ENCODE measurements at places on chromosomes 7 and 10. TPM values are rescaled to one million over a fixed set of nuclear protein-coding genes. Genes with fewer than 3 reads are reported as not detected.

GRCh38 chr7:30147785-30148184 lies 13.0 kb downstream of the MTURN start:
- DNase-seq = no peak

DNA sequence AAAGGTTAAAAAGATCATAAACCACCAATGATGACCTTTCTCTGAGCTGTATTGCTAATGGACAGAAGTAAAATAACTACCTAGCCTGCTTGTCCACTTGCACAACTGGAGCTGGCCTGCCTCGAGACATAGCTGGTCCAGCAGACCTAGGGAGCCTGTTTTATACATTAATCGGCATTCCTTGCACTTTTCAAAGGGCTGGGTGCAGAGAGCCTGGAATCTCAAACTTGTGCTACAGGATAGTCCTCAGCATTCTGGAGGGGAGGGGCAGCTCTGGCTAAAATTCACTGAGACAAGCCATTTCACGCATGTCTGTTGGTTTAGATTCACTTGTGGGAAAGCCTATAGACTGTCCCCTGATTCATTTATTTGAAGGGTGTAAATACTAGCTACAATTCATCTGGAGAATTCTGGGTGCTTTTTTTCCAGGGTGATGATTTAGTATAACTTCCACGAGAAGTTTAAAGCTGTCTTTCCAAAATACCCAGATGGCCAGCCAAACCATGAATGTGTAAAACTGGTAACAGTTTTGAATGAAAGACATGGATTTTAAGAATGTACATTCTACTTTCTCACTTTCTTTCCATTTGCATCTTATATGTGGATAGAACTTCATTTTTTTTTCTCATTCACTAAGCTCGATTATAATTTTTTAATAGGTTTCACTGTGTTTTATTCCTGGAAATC lies 389.4 kb downstream of the KCNMA1 start:
- DNase-seq = peak; percentile 6

DNA sequence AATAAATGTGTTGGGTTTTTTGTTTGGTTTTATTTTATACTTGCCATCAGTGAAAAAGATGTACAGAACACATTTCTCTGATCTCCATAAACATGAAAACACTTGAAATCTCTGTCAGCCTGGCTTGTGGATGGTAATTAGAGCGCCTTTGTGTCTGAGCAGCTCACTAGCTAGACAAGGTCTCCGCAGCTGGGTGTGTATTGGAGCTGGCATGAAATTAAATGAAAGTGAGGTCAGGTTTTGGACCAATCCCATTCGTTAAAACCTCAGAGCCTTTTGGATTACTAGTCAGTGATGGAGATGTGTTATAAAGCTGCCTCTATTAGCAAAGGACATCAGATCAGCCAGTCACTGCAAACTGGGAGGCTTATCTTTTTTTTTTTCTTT lies 2.7 kb downstream of the FRAT1 start:
- DNase-seq = no peak

GRCh38 chr7:84372712-84373111 lies 178.1 kb upstream of the SEMA3A start:
- no peak for DNase-seq

- DNase-seq = peak; percentile 93
Measured at GRCh38 chr7:5629941-5630340, 151.5 kb downstream of the RNF216 start.

- DNase-seq = no peak
Measured at GRCh38 chr7:74511345-74511744, 57.6 kb downstream of the GTF2IRD1 start.

- no peak for DNase-seq
Measured at GRCh38 chr7:9026121-9026520, 592.7 kb downstream of the NXPH1 start.

DNA sequence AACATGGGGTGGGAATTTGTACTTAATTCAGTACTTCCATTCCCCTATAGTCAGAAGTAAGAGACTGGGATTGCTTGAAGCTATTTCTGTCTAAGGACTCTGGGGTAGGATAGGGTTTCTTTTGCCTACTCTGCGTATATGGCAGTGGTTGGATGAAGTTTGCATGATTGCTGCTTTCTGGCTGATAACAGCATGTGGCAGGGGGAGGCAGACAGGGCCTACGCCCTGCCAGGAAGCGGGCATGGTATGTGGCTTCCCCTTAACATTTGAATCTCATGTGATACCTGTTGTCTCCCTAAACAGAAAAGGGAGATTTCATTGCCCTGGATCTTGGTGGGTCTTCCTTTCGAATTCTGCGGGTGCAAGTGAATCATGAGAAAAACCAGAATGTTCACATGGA lies 57.1 kb downstream of the TACR2 start:
- DNase-seq = peak; percentile 14

DNA sequence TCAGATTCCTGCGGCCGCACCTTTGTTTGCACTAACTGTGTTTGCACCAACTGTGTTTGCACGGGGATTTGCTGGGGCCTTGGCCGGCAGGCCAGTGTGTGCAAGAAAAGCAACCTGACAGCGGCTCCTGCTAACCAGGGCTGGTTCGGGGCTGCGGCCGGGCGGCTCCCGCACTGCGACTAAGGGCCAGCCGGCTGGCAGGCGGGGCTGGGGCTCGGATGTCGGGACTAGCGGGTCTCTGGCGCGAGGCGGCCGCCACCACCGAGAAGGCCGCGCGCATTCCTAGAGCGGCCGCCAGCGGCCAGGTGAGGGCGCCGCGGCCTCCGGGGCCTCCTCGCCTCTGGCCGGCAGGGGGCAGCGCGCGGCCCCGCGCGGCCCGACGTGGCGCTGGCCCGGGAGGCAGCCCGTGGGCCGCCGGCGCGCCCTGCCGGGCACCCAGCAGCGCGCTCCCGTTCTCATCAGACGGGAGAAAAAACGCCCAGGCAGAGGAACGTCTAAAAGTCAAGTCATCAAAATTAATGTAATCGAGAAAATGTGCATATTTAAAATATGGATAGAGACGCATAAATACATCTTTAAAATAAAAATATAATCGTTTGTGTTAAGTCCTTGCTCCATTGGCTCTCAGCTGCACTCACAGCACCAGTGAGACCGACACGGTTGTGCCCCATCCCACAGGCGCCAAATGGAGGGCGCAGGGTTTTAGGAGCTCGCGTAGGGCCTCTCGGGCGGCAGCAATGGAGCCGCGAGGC lies 38.5 kb downstream of the ZNF777 start:
- DNase-seq = peak; percentile 99

DNA sequence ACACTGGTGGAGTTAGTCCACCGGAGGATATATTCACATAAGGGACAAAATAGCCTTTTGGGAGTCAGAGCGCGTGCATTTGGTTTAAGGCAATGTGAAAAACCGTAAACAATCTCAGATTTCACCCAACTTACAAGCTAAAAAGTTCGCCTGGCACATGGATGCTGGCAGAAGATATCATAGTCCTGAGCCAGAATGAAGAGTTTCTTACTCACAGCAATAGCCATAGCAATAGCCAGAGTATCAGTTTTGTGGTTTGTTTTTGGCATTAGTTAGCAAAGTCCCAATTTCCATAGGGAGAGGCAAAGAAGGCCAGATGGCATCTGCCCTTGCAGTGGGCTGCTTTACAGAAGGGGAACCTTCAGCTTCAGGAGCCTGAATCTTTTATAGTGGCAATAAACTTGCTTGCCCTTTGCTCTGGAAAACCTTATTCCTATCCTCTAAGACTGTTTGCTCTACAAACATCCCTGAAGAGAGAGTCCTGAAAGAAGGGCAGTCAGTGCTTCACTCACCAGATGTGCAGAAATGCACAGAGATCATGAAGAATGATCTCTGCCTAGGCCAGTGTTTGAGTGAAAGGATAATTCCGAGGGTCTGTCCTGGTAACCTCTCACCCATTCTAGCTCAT lies 28.7 kb upstream of the RSBN1L start:
- peak; percentile 3 for DNase-seq

- DNase-seq = no peak
Measured at GRCh38 chr10:102246261-102246660, 929 bp downstream of the GBF1 start.

GRCh38 chr10:86336341-86336740 lies 30.3 kb downstream of the GRID1 start:
- DNase-seq = peak; percentile 44

DNA sequence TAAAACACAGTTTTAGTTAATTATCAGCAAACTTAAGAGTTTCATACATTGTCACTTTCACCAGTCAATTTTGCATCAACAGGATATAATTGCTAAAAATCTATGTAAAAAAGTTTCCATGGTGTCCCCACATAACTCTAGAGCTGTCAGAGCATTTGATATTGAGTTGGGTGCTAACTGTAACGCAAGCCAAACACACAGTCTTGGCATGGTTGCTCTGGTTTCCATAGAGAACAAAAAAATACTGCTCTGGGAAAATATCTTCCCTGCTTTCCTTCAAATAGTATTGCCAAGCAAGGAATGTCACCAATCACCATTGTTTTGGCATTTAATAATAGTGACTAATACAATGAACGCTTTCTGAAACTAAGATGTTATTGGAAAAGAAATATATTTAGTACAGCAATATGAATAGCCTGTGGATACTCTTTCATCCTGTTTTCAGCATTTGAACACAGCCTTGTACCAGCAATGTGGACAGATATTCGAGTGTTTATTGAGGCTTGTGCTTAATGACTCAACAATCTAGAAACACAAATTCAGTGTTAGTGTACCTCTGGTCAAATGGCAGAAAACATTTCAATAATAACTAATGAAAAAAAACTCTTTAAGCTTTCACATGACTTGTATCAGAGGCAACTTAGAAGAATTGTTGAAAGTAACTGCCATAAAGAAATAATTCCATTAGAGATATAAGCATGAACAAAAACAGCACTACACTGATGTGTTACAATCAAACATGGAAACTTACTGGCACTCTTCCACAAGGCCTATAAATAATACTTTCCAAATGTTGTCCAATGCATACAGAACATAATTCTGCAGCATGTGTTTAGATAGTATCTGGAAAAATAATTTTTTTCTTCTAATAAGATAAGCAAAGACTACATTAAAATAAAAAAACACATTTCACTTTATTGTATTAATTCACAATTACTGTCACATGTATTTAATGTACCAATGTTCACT lies 1469.5 kb upstream of the CELF2 start:
- no peak for DNase-seq

GRCh38 chr10:75021379-75022249 lies 89.8 kb upstream of the SAMD8 start:
- no peak for DNase-seq

GRCh38 chr10:2949221-2949947 lies 118.0 kb upstream of the PFKP start:
- no peak for DNase-seq

VAX1 gene
- total RNA-seq = not detected

IGFBP3 gene
- total RNA-seq = 2,046 TPM

CLDN4 gene
- 0.59 TPM for total RNA-seq

HECW1 gene
- 2.9 TPM for total RNA-seq

SYCE1 gene
- 0.72 TPM for total RNA-seq
